ENCODE measurements at places on chromosomes 12 and 14.

GRCh38 chr12:105262461-105263184 lies 26.6 kb upstream of the APPL2 start:
- DNase-seq, result no peak

- DNase-seq, result no peak
Observed at GRCh38 chr12:95790033-95790916, at the start of gene NTN4. TSS of gene NTN4 (minus strand) at chr12:95790764. CDS start at chr12:95790309, 455 bp downstream.

DNA sequence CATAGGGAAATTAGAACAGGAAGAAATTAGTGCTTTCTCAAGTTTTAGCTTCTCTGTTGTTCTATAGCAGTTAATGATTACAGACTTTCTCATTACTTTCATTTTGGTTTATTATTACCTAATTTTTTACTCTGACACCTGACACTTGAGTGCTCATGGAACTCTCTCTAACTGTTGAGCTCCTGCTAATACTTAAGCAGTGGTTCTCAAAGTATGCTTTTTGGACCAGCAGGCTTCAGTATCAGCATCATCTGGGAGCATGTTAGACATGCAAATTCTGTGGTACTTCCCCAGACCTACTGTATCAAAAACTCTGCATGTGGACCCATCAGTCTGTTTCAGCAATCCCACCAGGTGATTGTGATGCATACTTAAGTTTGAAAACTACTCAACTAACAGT lies 235.3 kb downstream of the CCDC91 start:
- no peak for DNase-seq

DNA sequence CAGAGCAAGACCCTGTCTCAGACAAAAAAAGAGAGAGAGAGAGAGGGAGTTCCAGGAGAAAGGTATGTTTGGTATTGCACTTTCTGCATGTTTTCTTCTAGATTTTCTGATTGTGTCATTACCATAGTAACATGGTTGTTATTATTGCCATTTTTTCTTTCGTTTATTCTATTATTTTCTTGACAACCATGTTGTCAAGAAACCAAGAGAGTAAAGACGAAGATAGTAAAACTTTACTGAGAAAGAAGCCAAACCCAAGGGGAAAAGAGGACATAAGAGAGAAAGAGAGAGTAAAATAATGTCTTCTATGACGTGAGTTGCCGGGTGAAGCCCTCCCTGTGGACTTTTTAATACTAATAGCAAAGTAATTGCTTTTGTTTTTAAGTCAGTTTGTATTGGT lies 1186.0 kb upstream of the SEL1L start:
- no peak for DNase-seq

GRCh38 chr12:132477017-132477702 lies 12.8 kb upstream of the FBRSL1 start:
- no peak for DNase-seq

- DNase-seq, result no peak
Observed at GRCh38 chr14:27672047-27672446, 1074.2 kb upstream of the NOVA1 start.

GRCh38 chr12:67141296-67142018 lies 127.7 kb upstream of the CAND1 start:
- DNase-seq, result no peak

- DNase-seq, result no peak
Observed at GRCh38 chr12:65899241-65899640, 75.0 kb downstream of the HMGA2 start.

DNA sequence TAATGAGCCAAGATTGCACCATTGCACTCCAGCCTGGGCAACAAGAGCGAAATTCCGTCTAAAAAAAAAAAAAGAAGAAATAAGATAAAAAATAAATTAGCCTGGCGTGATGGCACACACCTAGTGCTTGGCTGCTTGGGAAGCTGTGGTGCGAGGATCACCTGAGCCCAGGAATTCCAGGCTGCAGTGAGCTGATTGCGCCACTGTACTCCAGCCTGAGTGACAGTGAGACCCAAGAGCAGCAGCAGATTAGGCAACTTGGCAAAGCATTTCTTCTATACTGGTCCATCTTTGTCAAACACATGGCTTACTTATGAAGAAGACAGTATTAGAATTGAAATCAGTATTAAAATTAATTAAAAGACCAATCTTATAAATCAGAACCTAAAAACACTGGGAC lies 6.3 kb downstream of the GON7 start:
- no peak for DNase-seq

DNA sequence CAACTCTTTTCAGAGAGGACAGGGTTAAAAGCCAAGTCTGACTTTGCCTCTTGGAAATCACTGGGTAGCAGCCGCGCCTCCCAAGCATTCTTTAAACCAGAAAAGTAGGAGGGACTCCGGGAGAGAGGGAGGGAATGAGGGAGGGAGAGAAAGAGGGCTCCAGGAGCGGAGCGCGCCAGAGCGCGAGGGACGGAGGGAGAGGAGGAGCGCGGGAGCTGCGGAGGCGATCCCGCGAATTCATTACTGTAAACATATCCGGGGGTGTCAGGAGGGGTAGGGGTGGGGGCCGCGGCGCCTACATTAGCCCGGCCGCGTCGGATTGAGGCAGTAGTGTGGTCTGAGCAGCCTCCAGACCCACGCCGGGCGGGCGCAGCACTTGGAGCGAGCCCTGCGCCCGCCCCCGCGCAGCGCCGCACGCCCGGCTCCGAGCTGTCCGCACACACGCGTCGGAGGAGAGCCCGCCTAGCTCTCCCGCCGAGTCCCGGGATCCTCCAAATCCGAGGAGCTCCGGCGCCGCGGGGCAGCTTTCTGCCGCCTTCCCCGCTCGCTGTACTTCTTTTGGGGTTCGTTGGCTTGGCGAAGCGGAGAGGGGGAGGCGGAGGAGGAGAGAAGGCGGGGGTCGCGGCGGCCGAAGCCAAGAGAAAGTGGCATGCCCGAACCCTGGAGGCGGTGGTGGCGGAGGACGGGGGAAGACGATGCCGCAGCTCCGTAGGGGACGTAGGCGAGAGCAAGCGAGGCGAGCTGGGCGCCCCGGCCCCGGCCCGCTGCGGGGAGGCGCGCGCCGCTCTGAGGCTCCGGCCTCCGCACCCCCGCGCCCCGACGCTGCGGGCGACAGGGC lies 3.3 kb downstream of the FLRT2 start:
- no peak for DNase-seq

GRCh38 chr12:117272690-117273089 lies 82.4 kb upstream of the FBXO21 start:
- no peak for DNase-seq

DNA sequence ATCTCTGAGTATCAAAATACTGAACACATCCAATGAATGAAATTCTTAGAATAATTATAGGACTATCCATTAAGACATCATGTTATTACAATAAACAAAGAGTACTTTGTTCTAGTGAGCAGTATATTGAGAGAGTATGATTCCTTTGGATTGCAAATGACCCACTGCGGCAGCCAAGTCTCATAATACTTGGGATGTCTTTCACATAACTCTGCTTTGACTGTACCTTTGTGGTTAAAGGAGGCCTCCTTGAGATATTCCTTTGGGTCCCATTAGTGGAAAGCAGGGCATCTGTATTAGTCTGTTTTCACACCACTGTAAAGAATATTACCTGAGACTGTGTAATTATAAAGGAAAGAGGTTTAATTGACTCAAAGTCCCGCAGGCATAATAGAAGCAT lies 593.8 kb downstream of the TRHDE start:
- DNase-seq, result no peak

- DNase-seq, result no peak
Observed at GRCh38 chr12:129701631-129702101, 202.2 kb downstream of the TMEM132D start.

DNA sequence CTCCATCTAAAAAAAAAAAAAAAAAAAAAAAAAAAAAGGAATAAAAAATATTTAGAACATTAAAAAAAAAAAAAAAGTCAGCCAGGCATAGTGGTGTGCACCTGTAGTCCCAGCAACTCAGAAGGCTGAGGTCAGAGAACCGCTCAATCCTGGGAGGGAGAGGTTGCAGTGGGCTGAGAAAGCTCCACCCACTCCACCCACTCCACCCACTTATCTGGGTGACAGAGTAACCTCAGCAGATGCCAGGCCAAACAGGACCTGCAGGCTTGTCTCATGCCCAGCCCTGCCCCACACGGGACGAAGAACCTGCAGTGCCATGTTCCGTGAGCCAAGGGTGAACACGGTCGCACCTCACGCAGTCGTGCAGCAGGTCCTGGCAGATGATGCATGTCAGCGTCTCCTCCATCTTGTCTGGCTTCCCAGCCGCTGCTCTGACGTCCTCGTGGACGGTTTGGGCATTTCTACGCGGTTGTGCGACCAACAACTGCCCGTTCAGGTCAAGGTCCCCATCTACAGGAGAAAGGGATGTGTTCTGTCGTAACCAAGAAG lies 28.6 kb downstream of the CHFR start:
- no peak for DNase-seq

- DNase-seq, result no peak
Observed at GRCh38 chr12:63841571-63841970, 2.9 kb upstream of the SRGAP1 start.

- DNase-seq, result no peak
Observed at GRCh38 chr12:57230381-57231155, 1.1 kb downstream of the SHMT2 start.

GRCh38 chr12:101004898-101005297 lies 205.1 kb downstream of the SLC5A8 start:
- no peak for DNase-seq

GRCh38 chr14:92600318-92601053 lies 86.9 kb downstream of the RIN3 start:
- DNase-seq, result no peak

GRCh38 chr12:113253532-113254285 lies 32.4 kb downstream of the TPCN1 start:
- DNase-seq, result no peak

- DNase-seq, result no peak
Observed at GRCh38 chr12:62726471-62726980, 208.4 kb downstream of the PPM1H start.

DNA sequence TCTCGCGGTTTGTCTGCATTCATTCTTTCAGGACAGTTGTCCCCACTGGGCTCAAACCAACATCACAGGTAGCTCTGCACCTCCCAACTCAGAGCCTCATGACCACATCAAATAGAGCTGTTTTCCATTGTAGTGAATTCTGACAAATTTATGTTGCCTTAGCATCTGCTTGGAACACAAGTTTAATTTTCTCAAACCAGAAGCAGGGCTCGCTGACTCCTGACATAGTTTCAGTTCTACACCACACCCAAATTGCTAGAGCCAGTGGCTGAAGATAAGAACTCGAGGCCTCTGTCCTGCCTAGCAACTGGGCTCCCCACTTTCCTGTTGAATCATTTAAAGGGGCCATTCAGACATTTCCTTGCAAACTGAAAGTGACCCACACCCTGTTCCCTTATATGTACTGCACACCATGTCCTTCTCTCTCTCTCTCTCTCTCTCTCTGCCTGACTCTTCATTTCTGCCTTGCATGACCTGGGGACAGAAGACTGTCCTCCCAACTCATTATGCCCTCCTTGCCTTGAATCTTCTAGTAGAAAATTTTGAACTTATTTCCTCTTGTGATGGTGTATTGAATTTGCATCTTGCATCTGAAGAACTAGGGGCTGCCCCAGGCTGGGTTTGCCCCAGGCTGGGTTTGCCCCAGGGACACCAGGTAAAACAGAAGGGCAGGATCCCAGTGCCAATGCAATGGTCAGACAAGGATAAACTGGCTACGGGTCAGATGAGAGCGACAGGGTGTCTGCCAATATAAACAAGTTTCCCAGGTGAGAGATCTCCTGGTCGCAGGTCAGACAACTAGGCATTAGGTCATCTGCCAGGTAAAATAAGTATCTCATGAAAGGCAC lies 9.7 kb upstream of the WSCD2 start:
- no peak for DNase-seq

- no peak for DNase-seq
Observed at GRCh38 chr12:124814741-124815613, 48.7 kb downstream of the SCARB1 start.

DNA sequence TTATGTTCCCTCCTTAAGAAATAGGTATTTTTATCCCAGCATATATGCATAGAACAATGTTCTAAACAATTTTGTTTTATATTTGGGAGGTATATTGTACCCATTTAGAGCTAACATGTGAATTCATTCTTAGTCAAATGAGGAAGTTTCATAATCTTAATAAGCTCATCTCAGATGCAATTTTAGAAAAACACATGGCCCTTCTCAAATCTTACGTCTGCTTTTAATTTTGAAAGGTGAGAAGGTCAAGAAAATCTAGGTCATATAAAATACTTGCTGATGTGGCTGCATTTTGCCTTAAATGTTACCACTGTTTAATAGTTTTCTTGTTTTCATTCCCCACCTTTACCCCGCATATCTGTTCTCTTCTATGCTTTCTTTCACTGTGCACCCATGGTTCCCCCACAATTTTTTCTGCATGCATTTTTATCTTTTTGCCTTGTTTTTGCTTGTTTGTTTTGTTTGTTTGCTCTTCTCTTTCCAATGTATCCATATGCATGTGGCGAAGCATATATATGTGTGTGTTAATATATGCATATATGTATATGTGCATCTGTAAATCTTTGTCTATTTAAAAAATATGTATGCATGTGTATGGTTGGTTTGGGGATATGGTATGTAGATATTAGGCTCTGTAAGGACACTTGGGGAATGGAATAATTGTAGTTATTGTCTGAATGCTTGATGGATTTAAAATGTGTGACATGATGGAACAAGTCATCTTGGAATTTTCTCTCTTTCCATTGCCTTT lies 317.1 kb downstream of the BCAT1 start:
- DNase-seq, result no peak

DNA sequence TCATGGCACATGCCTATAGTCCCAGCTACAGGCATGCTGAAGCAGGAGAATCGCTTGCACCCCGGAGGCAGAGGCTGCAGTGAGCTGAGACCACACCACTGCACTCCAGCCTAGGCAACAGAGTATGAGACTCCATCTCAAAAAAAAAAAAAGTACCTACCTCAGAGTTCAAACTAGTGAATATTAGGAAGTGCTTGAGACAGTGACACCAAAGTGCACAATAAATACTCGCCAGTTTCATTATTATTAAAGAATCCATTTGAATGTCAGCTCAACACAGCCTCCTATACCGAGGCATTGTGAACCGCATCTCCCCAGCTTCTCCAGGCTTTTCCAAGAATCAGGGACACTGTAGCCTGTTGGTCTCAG lies 5.0 kb downstream of the GAPDH start:
- DNase-seq, result no peak

Measured in KG1 (cell line).